ENCODE measurements at places on chromosomes 12 and 14. TPM values are rescaled to one million over a fixed set of nuclear protein-coding genes. Genes with fewer than 3 reads are reported as not detected.

Gene ATL1
- total RNA-seq: 4.0 TPM

Gene POTEG
- not detected for total RNA-seq

Gene SERPINA12
- not detected for total RNA-seq

Gene ABHD12B
- total RNA-seq: not detected

Gene TMEM260
- total RNA-seq: 14.0 TPM

Gene OR10A7
- total RNA-seq: not detected

Gene TMCC3
- total RNA-seq: 0.53 TPM

Gene PTPRB
- 8.6 TPM for total RNA-seq

Gene CD27
- total RNA-seq: not detected

Gene BDKRB1
- total RNA-seq: 1.3 TPM

Gene XPOT
- total RNA-seq: 150 TPM

Gene MVK
- 12.4 TPM for total RNA-seq

Gene ZDHHC22
- not detected for total RNA-seq

Gene ACVRL1
- 31.9 TPM for total RNA-seq

Gene STON2
- total RNA-seq: 0.85 TPM

Gene SDS
- not detected for total RNA-seq

Gene MSI1
- 0.20 TPM for total RNA-seq

Gene PRR4
- 1.2 TPM for total RNA-seq

Gene GPRC5D
- total RNA-seq: 0.13 TPM

Gene FGF6
- not detected for total RNA-seq

Gene TMTC2
- total RNA-seq: 17.1 TPM

Gene SLC39A2
- total RNA-seq: not detected

Gene PRH2
- not detected for total RNA-seq

Gene TMEM132D
- not detected for total RNA-seq

Gene CPNE6
- not detected for total RNA-seq

Gene PRB3
- not detected for total RNA-seq

Gene TOMM20L
- total RNA-seq: not detected

Gene TUNAR
- total RNA-seq: not detected

Gene OR10G2
- not detected for total RNA-seq

Gene HHIPL1
- 24.1 TPM for total RNA-seq

Gene MGP
- total RNA-seq: 251 TPM

Gene PPTC7
- total RNA-seq: 9.1 TPM

Gene MFAP5
- 37.3 TPM for total RNA-seq

Gene IRAK3
- 9.0 TPM for total RNA-seq

Gene SLC6A13
- 0.30 TPM for total RNA-seq

Gene MYF5
- not detected for total RNA-seq

Gene AQP6
- 0.20 TPM for total RNA-seq

Gene PTCSC3
- total RNA-seq: not detected

Gene E2F7
- total RNA-seq: 16.7 TPM

Gene CYP27B1
- total RNA-seq: 0.20 TPM

Gene WSCD2
- not detected for total RNA-seq

Gene TAS2R50
- total RNA-seq: 2.9 TPM

Gene CFAP251
- total RNA-seq: 7.9 TPM

Gene PLCZ1
- not detected for total RNA-seq

Gene DCN
- 72.0 TPM for total RNA-seq

Gene ERP27
- total RNA-seq: not detected

Gene PRB2
- total RNA-seq: not detected

Gene OAS1
- 1.2 TPM for total RNA-seq

Gene KLRF2
- total RNA-seq: not detected

Gene GPRC5A
- total RNA-seq: 56.1 TPM

All from smooth muscle cell of the pulmonary artery (primary cell).